ENCODE measurements at places on chromosomes 13 and 19.

GRCh38 chr13:75978818-75979217, 342.7 kb downstream of the LMO7 start:
- no peak for DNase-seq

DNA sequence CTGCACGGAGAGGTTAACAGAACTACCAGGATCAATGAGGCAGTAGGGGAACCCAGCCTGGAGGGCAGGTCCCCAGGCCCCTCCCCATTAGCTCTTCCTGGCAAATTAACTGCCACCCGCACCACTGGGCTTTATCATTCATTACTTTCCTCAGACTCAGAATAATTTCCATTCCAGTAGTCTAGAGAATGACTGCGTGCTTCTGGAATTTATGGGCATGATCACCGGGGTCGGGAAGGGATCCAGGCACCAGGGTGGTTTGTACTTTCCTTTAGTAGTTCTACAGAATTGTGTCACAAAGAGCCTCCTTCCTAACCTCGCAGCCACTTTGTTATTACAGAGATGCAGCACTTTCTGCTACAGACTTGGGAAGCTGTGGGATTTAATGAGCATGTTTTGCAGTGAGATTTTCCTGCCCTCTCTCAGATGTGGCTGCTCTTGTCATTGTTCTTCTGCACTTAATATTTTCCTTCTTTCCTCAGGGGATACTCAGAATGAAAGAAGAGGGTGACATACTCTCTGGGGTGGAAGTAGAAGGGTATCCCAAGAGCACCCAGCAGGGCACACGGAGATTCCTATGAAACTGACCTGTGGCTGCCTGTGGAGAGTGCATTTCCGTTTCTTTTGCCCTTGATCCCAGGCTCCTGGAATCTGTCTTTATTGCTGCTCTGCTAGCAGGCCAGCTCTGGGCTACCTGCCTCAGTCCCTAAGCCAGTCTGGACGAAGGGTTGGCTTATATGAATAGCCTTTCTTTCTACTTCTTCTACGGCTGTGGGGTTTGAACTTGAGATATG, 285.0 kb upstream of the SLC10A2 start:
- no peak for DNase-seq

GRCh38 chr13:114035583-114036531, 62.0 kb upstream of the C13orf46 start:
- no peak for DNase-seq

DNA sequence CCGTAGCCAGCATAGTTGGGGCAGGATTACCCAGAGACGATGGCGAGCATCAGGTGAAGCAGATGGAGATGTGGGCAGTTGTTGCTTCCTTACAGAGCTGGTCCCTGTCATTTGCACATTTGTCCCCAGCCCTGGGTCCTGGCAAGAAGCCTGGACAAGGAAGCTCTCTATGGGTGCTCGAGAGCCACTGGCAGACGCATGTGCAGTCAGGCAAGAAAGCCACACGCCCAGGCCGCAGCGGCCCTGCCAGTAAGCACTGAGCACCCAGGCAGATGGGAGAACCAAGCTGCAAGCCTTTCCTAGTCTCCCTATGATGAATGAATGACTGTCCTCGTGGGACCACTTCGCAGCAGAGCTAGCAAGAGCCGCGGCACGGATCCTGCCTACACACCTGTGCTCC, 182.8 kb downstream of the FOXO1 start:
- no peak for DNase-seq

DNA sequence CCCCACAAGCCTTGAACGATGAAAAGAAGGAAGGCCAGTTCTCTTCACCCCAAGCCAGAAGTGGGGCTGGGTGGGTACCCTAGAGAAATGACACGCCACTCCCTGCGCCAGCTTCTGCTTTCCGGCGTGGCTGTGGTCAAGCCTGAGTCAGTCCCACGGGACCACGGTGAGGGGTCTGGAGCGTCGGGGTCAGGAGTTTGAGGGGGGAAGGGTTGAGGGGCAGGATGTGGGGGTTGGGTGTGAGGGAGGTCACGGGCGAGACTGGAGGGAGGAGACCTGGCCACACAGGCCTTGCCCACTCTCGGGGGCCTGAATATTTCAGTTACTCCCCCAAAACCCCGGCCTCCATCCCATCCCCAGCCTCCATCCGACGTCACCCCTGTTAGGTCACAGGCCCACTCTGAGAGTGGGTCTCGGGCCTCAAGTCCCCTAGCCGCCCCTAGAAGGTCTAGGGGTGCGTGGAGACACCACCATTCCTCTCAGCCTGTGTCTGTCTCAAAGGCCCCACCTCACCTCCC, 500 bp upstream of the IFI30 start:
- no peak for DNase-seq

DNA sequence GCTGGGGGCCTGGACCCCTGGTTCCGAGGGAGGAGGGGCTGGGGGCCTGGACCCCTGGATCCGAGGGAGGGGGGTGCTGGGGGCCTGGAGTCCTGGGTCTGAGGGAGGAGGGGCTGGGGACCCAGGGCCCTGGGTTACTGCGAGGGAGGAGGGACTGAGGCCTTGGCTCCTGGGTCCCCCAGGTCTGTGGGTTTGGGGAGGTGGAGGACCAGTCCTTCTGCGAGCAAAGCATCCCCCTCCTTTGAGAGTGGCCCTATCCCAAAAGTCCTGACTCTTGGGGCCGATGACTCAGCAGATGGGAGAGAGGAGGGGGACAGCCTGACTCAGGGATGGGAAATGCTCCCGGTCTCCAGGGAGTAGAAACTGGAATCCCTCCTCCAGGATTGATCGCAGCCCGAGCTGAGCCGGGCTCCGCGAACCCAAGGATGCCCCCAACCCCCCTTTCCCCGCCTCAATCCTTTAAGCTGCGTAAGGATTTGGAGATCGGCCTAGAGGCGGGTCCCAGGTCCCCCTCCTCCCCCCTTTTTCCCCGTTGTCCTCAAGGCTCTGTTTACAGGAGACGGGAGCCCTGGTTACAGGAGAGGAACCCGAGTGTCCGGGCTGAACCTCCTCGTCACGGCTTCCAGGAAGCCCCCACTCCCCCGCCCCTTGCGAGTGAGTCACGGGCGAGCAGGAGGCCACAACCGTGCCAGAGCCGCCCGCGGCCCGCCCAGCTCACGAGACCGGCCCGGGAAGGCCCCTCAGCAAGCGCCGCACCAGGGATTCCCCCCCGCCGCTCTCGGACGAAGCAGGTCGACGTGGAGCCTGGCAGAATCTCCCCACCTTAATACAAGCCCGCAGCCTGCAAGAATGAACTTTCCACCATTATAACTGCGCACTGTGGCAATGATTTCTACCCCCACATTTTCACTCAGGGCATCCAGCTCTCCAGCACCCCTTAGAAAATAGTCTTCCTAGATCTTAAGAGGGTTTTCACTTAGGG, 3.0 kb upstream of the ZFP36 start:
- DNase-seq, result no peak

DNA sequence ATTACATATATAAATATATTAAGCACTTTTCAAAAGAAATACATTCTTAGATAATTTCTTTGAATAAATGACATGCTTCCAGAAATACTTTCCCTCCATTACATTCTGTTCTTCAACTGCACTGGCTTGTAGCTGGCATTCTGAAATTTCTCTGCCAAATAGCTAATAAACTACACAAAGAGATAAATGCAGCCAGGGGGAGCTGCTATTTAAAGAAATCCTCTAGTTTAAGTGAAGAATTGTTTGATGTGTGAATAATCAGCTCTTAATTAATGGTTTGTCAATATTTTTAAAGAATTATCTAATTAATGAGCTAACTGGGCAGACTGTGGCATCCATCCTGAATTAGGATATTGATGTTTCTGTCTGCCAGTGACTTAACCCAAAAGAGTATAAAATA, 30.7 kb downstream of the SLC7A1 start:
- DNase-seq, result no peak

GRCh38 chr19:6738787-6739389, 592 bp upstream of the TRIP10 start:
- no peak for DNase-seq

GRCh38 chr19:31841755-31842154, 492.5 kb upstream of the TSHZ3 start:
- DNase-seq, result no peak

GRCh38 chr13:61727767-61728166, 312.1 kb upstream of the PCDH20 start:
- no peak for DNase-seq

GRCh38 chr19:4013886-4014540, 6.5 kb downstream of the PIAS4 start:
- DNase-seq, result no peak

DNA sequence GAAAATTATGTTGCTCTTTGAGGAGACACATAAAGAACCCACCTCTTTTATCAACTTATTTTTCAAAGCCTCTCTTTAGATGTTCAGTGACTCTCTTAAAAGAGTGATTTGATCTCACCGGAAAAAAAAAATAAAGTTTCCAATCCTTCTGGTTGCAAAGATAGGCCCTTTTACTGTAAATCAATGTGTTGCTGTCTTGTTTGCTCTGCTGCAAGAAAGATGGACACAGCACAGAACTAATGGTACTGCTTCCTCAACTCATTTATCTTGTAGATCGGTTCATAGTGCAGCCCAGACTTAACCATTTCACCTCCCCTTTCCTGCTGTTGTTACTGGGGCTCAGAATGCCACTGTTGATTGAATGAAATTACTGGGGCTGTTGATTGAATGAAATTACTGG, 388.9 kb upstream of the KLF12 start:
- DNase-seq, result no peak

- DNase-seq, result no peak
Measured at GRCh38 chr13:45216193-45216592, 15.3 kb upstream of the KCTD4 start.

DNA sequence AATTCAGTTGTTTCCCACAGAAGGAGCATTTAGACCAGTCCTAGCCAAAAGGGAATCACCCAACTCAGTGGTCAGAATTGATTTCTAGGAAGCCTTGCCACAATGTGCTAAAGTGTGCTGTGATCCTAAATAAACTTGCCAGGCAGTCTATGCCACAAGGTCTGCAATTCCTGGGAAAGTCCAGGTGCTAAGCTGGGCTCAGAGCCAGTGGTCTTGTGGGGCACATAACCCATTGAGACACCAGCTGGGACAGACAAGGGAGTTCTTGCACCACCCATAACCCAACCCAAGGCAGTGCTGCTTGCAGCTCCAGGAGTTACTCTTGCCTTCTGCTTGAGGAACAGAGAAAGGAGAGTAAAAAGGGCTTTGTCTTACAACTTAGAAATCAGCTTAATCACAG, 489.5 kb upstream of the SPRY2 start:
- DNase-seq, result no peak

DNA sequence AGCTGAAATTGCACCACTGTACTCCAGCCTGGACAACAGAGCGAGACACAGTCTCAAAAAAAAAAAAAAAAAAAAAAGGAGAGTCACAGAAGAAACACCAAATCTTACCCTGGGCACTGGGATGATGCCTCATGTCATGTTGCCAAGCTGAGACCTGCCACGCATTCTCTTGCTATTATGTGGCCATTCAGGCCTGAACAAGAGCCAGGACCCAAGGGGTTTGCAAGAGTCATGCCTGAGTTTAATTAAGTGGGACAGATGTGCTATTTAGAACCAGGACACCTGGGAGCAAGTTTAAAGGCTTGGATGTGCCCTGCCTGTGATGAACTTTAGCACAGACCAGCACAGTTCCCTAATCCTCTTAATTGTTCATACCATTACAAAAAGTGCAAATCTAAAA, 9.8 kb downstream of the PNMA8A start:
- no peak for DNase-seq

- DNase-seq, result no peak
Measured at GRCh38 chr19:31146015-31146414, 203.2 kb downstream of the TSHZ3 start.

DNA sequence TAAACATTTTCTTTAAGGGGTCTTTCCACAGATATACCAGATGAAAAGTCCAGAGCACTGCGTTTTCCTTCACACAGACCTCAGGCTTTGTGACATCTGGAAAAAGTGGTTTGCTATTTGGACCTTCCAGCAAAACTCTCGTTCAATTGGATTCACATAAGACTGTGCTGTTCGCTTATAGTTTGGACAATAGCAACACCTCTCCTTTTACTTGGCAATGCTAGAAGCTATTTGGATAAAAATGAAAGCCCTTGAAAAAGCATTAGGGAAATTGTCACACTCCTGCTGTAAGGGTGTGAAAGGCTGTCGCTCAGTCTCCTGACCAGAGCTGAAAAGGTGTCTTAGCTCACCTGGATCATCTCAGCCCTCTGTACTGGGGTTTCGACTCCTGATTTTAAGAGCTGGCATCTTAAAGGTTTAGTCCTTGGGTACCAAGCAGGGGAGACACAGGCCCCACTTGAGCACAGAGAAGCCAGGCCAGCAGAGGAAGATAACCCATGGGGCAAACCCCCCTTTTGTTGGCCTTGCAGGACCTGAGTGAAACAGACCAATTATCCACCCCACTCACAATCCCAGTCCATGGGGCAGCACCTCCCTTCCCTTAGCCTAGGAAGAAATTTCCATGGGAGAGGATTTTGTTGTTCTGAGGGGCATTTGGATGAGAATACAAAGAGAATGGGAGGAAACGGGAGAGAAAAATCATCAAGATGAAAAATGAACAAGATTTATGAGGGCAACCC, 257.6 kb downstream of the DLEU7 start:
- DNase-seq, result no peak

DNA sequence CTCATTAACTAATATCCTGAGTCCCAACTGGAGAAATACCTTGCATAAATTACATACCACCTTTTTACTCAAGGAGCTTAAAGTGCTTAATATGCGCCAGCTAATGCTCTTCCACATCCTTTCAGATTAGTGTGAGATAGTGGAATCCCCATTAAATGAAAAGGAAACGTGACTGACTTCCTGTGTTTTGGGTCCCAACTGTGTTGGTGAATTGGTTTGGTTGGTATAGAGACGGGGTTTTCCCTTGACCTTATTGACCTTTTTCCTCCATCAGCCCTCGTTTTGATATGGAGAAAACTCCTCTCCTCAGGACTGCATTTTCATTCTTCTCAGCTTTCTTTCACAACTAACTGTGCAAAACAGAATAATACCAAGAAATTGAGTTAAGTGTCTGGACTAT, 163.5 kb downstream of the PAN3 start:
- no peak for DNase-seq

GRCh38 chr13:39967199-39967959, 311.9 kb downstream of the COG6 start:
- no peak for DNase-seq

GRCh38 chr19:58387338-58388174, 487 bp downstream of the RPS5 start:
- DNase-seq, result no peak

DNA sequence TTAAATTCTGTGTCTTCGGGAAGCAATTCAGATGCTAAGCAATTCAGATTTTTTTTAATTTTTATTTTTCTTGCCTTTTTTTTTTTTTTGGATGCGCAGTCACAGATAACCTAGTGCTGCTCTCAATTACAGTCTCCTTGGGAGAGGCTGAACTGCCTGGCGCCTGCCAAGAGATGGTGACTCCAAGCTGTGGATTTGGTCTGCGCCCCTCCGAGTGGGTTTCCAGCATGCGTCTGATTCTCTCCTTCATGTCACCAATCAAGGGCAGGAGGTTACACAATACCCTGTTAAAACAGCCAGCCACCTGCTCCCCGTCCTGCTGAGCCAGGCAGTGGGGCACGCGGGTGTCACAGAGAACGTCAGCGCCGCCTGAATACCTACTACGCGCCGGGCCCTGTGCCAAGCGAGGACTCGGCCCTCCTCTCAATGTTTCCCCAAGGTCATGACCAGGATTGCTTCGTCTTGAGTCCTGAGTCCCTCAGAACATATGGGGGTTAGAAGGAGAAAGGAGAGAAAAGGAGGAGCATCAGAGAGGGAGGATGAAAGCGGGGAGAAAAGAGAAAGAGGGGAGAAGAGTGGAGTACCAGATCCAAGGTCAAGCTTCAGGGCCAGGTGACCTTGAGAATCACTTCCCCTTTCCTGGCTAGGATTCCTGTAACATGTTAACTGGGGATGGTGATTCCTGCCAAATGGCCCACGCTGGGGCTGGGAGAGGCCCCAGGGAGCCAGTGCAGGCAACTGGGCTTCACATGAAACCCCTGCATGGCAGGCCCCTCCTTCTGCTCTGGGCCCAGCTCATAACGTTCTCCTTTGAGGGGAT, 213.6 kb downstream of the URI1 start:
- no peak for DNase-seq

All from NCI-H1048 (cell line).